ENCODE measurements at places on chromosomes 6 and 20.
A peak's percentile ranks its signal among the peaks of the same experiment; 100 is the strongest.

- DNase-seq, result peak; percentile 48
These were observed 27.9 kb upstream of the RTF2 start for GRCh38 chr20:56440346-56441007.

DNA sequence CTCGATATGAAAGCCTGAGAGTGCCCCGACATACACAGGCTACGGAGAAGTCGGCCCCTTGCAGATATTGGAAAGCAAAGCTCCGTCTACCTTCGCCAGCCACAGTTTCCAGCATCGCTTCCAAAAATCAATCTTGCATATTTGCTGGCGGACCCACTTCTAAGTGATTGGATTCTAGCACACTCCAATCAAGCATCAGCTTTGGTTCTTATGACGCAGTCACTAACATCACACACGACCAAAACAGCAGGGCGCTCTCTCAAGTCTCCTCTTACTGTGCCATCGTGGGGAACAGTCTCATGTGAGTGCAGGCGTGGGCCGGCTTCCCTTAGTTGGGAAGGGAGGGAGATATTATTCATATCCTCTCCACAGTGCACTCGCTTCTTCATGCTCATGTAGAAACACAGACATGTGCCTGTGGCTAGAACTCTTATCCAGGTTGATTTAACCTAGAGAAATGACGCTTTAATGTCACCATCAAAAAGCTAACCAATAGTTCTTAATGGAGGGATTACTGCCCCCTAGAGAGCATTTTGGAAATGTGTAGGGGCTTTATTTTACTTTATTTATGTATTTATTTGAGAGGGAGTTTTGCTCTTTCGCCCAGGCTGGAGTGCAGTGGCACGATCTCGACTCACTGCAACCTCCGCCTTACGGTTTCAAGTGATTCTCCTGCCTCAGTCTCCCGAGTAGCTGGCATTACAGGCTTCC, 229.8 kb downstream of the SOD2 start:
- DNase-seq, result no peak

- DNase-seq, result peak; percentile 40
These were observed 26.8 kb upstream of the TBX18 start for GRCh38 chr6:84791233-84791632.

DNA sequence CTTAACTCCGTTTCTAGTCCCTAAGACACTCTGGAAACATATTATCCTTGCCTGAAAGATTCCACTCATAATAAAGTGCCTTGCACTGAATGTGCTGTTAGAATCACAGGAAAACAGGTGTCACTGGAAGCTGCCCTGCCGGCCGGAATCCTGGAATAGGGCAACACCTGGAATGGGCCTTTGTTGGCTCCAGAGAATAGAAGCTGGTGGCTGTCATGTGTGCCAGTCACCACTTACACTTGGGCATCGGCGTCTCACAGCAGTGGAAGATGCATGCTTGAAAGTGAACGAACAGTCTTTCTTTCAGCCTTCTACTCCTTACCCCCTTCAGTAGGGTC, 90.8 kb upstream of the AFDN start:
- no peak for DNase-seq

- peak; percentile 30 for DNase-seq
These were observed 534.2 kb downstream of the HACE1 start for GRCh38 chr6:104325341-104326172.

DNA sequence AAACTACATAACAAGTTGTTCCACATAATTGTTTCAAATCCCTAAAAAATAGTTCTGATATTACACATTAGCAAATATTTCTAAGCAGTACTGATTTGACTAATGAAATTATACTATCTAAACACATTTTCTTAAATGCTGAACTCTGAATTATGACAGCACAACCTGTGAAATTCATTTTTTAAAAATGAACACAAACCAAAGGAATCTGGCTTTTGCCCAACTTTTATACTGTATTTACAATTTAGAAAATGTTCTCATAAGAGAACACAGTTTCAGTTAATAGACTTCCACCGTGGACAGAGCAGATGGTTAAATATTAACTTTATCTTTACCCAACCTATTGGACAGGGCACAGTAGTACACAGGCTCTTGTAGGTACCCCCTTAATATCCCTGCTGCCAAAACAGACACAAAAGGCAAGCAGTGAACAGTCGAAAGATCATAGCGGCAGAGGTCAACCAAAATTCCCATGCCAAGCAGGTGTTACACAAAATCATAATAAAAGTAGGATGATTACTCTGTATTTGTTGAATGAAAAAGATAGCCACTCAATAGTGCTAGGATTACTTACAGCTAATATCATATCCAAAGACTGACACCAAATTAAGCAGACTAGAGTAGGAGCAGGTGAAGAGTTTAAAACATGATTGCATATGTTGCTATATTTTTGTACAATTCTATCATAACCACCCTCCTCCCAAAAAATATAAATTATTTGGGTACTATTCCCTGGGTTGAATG, 122.5 kb downstream of the RNGTT start:
- no peak for DNase-seq

DNA sequence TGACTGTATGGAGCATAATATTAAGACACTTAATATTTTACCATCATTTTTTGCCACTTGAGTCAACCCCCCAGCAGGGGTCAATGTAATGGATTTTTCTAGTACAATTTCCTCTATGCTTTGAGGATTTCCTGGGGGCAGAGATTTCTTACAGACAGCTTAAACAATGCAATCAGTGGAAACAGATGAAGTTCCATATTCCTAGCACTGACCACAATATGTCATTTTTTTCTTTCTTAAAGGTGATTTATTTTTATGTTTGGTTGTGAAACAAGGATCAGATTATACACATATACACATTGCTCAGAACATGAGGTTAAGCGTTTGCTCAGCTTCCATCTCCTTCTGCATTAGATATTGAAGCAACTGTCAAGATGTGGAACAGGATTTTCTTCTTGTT, 82.0 kb upstream of the ID4 start:
- DNase-seq, result peak; percentile 3

Measured in astrocyte of the spinal cord (primary cell).